Tongue (tissue), 3 donors: ENCODE measurements at places on chromosomes 3 and 15.
A peak's percentile ranks its signal among the peaks of the same experiment; 100 is the strongest.

DNA sequence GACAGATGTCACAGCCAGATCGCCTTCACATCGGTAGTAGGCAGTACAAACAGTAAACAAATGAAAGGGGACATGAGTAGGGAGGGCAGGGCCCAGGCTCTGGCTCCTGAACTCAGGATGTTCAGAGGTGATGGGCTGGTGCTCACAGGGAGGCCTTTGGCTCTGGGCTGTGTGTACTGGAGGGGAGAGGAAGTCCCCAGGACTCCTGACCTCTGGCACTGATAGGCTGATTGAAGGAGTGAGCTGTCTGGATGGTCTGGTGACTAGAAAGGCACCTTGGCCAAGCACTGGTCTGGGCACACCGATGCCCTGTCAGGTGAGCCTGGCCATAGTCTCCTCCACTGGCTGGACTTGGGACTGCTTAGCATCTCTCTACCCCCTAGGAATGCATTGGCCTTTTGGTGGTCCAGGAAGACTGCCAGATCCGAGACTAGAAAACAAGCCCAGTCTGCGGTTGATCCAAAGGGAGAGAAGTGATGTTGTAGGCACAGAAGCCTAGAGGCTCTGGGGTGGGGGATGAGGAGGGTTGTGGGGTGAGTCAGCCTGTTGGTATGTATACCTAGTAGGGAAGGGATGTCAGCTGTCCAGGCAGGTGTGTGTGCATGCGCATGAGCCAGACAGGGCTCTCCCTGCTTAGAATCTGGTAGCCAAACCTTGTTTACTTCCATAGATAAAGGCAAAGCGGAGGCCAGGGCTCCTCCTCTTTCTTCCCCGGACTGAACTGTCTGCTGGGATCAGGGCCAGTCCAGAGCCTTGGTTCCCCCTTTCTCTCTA, 1.9 kb downstream of the SPINT1 start:
- no peak for DNase-seq

- DNase-seq = peak; percentile 35
Observed at GRCh38 chr3:112308151-112308911, 14.3 kb upstream of the SLC9C1 start.

- DNase-seq = no peak
Observed at GRCh38 chr3:116322750-116323375, 122.4 kb downstream of the LSAMP start.

DNA sequence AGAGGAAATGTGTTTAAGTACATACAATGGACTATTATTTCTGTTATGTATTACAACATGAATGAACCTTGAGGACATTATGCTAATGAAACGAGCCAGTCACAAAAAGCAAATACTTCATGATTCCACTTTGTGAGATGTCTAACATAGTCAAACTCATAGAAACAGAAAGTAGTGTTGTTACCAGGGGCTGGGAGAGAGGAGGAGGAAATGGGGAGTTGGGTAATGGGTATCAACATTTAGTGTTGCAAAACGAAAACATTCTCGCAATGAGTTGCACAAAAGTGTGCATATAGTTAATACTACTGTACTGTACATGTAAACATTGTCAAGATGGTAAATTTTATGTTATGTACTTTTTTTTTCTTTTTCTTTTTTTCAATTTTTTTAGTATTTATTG, 194.3 kb downstream of the IL5RA start:
- DNase-seq = no peak

GRCh38 chr15:75202251-75203016, 752 bp downstream of the C15orf39 start:
- DNase-seq = peak; percentile 83

GRCh38 chr15:83582381-83582780, 71.5 kb upstream of the ADAMTSL3 start:
- DNase-seq = no peak

DNA sequence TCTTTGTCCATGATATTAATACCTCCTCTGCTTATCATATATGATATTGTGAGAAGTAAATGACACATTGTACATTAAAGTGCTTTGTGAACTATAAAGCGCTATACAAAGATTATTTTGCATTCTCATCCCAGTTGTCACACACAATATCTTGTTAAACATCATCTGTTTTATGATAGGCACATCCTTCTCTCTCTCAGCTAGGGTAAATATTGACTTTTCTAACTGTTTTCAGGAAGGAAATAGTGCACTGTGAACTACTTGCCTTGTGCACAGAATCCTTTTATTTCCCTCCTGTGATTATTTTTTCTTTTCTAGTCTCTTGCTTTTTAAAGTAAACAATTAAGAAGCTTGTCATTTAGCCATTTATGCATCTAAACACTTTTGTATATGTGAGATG, 388.2 kb downstream of the LPP start:
- DNase-seq = no peak

DNA sequence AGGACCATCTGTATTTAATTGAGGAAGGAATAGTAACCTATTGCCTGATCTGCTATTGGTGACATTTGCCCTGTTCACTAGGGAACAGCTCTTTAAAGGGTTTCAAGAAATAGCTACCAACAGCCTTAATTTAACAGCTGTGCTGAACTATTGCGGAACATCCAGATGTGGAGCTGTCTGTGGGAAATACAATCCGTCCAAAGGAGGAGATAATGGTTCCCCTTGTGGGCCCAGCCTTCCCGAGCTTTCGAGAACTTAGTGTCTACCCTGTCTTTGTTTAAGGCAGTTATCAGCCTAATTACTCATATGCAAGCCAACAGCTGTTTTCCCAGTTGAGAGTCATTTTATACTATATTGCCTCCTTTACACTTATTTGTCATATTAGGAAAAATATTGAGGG, 398.6 kb downstream of the WDR72 start:
- peak; percentile 2 for DNase-seq

GRCh38 chr3:63900459-63900858, 11.7 kb downstream of the SCAANT1 start:
- peak; percentile 12 for DNase-seq

GRCh38 chr15:29302871-29303270, 33.2 kb upstream of the NSMCE3 start:
- DNase-seq = no peak

GRCh38 chr15:43104426-43104825, 1.4 kb downstream of the UBR1 start:
- DNase-seq = no peak

DNA sequence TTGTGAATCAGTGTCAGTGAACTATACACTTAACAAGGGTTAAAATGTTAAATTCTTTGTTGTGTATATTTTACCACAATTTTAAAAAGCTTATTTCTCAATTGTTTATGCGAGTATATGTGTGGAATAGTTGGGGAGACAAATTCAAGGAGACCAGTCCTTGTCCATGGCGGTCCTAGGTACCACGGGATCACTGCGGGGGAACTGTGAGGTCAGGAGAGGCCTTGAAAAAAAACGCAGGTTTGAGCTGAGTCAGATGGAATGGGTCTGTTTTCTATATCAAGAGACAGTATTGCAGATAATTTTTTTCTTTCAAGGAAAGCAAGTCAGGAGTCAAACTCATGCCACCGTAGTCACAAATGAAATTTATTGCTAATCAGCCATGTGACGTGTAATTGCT, 18.5 kb downstream of the IGF1R start:
- DNase-seq = no peak

DNA sequence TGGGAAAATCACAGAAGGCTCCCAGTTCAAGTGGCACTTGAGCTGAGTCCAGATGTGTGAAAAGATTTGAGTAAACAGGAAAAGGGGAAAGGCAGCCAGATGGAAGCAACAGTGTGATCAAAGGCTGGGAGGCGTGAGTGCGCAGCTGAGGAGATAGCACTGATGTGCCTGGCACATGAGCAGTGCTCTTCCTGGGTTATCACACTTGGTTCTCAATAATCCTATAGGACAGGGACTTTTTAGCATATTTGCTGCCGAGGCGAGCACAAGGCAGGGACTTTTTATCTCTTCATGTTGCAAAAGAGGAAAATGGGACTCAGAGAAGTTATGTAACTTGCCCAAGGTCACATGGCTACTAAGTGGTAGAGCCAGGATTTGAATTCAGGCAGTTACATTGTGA, 39.6 kb downstream of the CORO2B start:
- no peak for DNase-seq
